Activated effector memory CD4-positive, alpha-beta T cell treated with Interleukin-2 at 50 U/mL for 16 hours (primary cell): ENCODE measurements at places on chromosomes 16 and 17.

DNA sequence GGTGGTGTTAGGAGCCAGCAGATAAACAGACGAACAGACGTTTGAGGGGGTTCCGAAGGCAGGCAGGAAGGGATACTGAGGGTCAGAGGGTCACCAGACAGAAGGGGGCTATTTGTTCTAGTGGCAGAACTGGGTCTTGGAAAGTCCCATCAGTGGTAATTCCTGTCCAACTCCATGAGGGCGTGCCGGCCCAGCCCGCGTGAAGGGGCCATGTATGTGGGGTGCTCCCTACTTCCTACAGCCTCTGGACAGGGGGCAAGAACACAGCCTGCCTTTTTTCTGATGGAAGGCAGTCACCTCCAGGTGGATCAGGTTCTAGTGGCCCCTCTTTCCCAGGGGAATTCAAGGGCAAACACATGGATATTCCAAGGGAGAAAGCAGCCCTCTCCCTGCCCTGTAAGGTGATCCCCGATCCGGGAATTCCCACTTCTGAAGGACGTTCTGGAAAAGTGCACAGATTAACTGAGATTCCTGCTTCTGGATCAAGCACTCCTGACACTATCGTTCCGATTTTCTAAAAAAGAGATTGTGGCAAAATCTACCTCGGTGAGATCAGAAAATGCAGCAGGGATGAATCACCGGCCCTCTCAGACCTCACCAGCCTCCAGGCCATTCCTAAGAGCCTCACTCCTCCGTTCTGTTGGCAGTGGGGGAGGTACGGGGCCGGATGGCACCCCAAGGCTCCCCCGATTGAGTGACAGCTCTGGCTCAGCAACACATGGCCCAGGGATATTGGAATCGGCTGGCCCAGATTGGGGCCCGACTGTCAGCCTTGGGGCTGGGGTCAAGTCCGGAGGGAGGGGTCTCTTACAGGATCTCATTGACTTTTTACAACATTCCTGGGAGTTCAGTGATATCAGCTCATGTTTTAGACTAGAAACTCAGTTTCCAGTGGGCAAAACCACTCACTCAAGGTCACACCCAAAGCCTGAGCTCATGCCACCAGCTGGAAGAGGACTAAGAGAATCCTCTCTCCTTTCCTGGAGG, 12.4 kb downstream of the STX1B start:
- DNase-seq = no peak

- no peak for DNase-seq
Measured at GRCh38 chr17:82235056-82235774, 6.4 kb downstream of the SLC16A3 start.

- DNase-seq = no peak
Measured at GRCh38 chr17:34499576-34499975, 79.8 kb upstream of the TMEM132E start.

- no peak for DNase-seq
Measured at GRCh38 chr16:1036166-1036565, 36.4 kb upstream of the SSTR5 start.

DNA sequence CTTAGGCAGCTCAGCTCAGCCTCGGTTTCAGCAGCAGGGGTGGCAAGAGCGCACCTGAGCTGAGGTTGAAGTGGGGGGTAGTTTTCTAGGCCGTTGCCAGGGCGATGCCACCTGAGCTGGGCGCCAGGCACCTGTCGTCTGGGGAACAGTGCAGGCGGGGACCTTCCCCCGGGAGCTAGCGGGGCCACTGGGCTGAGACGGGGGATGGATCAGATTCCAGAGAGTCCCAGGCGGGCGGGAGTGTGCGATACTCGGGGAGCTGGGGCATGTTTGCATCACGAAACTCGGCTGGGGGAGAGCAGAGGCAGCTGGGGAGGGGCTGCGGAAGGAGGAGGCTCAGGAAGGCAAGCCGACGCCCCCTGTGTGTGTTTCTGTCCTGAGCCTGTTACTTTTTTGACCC, 477 bp upstream of the CLDN9 start:
- DNase-seq = no peak

- DNase-seq = no peak
Measured at GRCh38 chr17:65583921-65584603, 22.6 kb upstream of the AXIN2 start.

GRCh38 chr17:81563861-81564586, 11.9 kb upstream of the FAAP100 start:
- no peak for DNase-seq

- DNase-seq = no peak
Measured at GRCh38 chr17:49193513-49194296, 16.7 kb downstream of the GNGT2 start.

GRCh38 chr16:88346680-88347505, 35.9 kb upstream of the ZNF469 start:
- DNase-seq = no peak

- no peak for DNase-seq
Measured at GRCh38 chr16:82037666-82038065, 2.6 kb downstream of the HSD17B2 start.

GRCh38 chr17:71287071-71287823, 833.6 kb upstream of the SOX9 start:
- DNase-seq = no peak

GRCh38 chr17:17675925-17676534, 5.2 kb upstream of the RAI1 start:
- no peak for DNase-seq

DNA sequence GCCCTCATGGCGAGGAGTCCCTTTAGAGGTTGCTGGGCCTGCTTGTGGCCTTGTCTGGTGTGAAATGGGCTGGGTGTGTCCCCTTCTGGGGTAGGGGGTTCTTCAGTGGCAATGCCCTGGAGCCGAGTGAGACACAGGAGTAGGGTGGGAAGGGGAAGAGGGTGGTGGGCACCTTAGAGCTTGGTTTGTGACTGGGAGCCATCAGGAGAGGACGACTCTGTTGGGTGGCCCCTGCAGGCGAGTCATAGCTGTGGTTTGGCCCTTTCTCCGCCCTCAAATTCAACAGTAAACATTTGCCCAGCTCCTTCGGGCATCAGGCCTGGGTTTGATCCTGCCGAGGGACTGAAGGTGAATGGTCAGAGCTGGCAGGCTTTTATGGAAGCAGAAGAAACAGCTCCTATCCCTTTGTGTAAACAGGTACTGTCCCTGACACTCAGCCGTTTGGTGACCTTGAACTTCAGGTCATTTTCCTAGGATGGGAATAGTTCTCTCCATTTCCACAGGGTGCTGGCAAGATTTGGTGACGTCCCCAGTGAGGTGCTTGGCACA, 2.9 kb downstream of the E4F1 start:
- no peak for DNase-seq

DNA sequence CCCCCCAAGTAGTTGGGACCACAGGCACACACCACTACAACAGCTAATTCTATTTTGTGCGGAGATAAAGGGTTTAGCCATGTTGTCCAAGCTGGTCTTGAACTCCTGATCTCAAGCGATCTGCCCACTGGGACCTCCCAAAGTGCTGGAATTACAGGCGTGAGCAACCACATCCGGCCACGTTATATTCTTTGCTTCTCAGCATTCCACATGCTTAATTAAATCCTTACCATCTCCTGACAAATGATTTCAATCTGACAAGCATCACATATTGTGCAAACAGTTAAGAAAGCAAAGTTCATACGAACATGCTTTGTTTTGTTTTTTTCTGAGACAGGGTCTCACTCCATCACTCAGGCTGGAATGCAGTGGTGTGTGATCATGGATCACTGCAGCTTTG, 18.2 kb downstream of the HIGD1B start:
- no peak for DNase-seq

- no peak for DNase-seq
Measured at GRCh38 chr17:74605361-74605760, 13.3 kb upstream of the CD300LD start.

- peak; percentile 69 for DNase-seq
Measured at GRCh38 chr17:77451245-77451893, 310.6 kb downstream of the SEC14L1 start.

DNA sequence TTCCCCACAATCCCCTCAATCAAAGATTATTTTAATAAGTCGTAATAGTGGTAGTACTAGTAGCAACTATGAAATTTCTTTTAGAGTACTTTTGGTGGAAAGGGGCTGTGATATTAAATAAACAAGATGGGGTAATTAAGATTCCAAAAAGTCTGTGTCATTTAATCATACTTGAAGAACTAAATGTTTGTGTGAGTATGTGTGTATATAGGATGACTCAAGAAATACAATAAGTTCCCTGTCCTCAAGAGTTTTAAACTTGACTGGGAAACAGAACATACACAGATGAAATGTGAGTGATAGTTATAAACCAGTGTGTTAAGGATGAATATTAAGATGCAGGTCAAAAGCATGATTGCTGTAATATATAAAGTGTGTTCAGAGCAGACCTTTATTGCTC, 2.3 kb downstream of the ALDH3A2 start:
- no peak for DNase-seq

GRCh38 chr17:75830164-75831031, 13.8 kb downstream of the UNC13D start:
- no peak for DNase-seq

DNA sequence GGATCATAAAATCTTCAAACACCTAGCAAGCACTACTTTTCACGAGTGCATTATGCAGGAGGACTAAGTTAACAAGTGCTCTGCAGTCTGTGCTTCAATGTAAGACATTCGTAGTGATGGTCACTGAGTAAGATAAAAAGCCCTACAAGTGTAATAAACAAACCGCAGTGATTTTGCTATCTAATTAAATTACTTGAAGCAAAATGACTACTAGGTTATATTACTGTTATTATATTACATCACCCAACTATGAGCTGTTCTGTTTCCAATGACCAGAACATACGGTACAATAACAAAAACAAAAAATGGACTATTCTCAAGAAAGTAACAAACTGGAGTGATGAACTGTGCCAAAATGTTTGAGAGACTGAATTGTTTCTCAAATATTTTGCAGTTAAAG, 11.2 kb downstream of the KLHL10 start:
- no peak for DNase-seq

- DNase-seq = no peak
Measured at GRCh38 chr16:6797223-6797622, 535.4 kb upstream of the RBFOX1 start.

DNA sequence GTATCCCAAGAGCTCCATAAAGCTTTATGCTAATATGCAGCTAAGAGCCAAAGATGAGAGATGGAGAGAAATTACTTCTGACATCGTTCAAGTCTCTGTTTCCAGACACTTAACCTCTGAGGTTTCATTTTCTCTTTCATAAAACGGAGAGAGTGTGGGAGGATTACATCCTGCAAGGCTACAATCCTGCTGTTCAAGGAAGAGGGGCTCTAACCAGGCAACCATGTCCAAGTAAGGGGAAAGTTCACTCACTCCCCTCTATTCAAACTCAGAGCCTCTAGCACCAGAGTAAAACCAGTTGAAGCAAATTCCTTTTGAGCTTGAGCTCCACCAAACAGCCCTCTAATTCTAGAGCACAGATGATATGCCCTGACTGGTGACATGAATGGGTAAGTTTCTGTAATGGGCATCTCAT, 397.4 kb downstream of the NPIPA8 start:
- DNase-seq = no peak

DNA sequence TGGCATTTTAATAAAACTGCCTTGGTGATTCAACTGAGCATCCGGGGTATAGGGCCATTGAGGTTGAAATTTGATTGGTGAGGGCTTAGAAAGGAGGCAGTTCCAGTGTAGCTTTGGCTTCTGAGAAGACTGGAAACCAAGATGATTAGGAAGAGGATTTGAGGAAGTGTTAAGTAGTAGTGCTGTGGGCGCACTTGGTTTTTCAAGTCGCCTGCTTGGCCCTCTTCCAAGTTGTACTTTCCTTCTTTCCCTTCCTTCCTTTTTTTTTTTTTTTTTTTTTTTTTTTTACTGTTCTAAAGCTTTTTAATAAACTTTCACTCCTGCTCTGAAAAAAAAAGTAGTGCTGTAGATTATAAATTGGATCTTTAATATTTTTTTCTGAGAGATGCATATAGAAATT, 320.5 kb downstream of the UTP18 start:
- DNase-seq = no peak

DNA sequence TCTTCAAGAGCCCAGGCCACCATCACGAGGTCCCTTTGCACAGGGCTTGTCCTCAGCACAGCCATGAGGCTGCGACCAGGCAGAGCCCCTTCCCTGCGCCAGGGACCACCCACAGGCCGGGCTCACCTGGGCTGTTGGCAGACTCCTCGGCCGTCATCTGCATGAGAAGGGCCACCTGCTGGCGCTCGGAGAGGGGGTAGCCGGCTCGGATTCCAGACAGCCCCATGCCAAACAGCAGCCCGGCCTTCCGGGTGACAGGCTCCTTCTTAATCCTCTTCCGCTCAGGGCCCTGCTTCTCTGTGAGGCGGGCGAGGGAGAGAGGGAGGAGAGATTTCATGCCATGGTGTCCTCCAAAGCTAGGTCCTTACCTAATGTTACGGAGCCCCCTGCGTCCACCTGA, 73.4 kb downstream of the ZNF778 start:
- no peak for DNase-seq

GRCh38 chr16:19853132-19853741, 31.4 kb downstream of the GPRC5B start:
- DNase-seq = no peak

DNA sequence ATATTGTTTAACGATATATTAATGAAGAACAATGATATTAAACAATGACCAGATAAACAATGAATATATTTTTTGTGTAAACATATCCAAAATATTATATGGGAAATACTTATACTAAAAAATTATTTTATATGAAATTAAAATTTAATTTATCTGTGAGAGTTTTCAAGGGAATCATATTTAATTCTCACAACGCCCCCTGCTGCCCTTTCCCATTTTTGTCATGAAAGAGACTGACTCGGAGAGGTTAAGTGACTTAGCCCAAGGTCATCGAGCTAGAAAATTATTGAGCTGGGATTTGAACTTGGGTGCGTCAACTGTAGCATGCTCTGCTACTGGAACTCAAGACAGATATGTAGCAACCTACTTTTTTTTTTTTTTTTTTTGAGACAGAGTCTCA, 7.2 kb upstream of the MYCBPAP start:
- no peak for DNase-seq

GRCh38 chr16:35306915-35307314, 1847.5 kb downstream of the TP53TG3F start:
- DNase-seq = no peak

DNA sequence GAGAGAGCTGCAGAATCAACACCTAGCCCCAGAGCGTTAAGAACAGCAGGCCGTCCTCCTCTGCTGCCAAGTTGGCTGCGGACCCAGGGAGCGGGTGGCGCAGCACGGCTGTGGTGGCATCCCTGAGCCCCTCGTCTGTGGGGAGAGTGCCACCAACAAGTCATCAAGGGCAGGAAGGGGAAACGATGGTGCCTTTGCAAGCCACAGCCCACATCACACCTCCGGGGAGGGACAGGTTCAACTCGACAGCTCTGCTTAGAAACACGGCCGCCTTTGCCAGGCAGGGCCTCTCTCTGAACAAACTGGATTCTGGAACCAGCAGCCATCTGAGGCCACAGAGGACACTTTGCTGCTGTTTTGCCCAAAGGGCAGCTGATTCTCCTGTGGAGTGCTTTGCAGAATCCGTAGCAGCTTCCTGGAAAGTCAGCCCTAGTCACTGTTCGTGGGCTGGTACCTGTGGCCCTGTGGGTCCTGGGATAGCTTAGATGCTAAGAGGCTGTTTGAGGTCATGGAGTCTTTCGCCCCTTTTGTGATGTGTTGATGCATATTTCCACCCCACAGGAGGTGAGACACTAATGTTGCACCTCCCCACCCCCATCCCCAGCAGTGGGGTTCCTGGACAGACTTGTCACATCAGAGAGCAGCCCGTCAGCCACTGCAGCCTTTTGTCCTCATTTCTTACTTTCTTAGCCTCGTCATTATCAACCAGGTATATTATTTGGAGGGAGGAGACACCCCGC, 270.6 kb downstream of the CPPED1 start:
- DNase-seq = no peak
